Lung (tissue), 17 donors: ENCODE measurements at places on chromosomes 5 and 9. TPM values are rescaled to one million over a fixed set of nuclear protein-coding genes. Genes with fewer than 3 reads are reported as not detected.

MCIDAS gene
- 0.93 TPM for polyA plus RNA-seq

TRIP13 gene
- 3.1 TPM for polyA plus RNA-seq

DNA sequence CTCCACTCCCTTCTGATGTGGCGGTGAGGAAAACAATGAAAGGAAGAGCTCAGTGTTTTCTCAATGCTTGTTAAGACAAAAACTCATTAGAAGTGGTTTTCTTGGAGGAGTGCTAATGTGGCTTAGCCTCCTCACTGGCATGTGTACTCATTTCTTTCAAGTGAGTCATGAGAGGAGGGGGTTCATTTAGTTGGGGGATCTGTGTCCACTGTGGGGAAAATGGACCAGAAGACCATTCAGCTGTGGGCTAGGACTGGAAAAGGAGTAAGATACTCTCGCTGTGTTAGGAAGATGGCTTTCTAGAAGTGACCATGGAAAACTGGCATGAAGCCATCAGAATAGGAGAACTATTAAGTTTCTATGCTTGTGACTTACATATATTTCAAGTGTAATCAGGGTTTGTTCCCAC is 23.5 kb downstream of the KLF9 start:
- DNase-seq, result no peak

GRCh38 chr9:37430841-37431597 is 8.5 kb downstream of the GRHPR start:
- DNase-seq, result no peak

GRCh38 chr5:36459176-36460135 is 146.9 kb upstream of the SLC1A3 start:
- DNase-seq, result no peak

GRCh38 chr9:131190191-131190590 is 64.8 kb downstream of the NUP214 start:
- no peak for DNase-seq

DNA sequence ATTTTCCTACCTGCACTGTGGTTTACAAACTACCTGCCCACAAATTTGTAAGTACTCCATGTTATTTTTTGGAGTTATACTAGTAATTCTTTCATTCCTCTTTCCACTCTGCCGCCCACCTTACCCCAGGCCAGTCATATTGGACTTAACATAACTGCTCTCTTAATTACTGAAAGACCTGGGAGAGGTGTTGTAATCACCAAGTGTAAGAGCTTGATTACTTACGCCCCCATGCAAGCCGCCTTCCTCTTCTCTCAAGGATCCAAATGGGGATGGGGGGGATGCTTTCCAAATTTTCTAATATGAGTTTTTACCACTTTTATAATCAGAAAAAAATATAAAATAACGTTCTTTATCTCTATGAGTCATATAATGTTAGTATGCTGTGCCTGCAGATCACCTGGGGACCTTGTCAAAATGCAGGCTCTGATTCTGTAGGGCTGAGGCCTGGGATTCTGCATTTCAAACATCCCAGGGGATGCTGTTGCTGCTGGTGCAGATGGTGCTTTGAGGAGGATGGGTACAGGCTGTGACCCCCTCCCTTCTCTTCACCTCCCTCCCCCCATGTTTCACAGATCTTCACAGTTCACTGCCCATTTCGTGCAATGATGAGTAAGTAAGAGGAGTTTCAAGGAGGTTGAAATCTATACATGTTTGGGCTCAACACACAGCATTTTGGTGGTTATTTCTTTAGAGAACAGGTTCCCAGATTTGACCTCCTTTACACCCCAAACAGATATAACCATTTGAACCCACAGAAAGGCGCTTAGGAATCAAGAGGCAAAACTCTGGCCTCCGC is 87.3 kb downstream of the SEC61B start:
- DNase-seq, result no peak

GRCh38 chr5:107337281-107337680 is 333.5 kb downstream of the EFNA5 start:
- DNase-seq, result no peak

- no peak for DNase-seq
Measured at GRCh38 chr9:110143950-110144545, 63.9 kb downstream of the C9orf152 start.

DNA sequence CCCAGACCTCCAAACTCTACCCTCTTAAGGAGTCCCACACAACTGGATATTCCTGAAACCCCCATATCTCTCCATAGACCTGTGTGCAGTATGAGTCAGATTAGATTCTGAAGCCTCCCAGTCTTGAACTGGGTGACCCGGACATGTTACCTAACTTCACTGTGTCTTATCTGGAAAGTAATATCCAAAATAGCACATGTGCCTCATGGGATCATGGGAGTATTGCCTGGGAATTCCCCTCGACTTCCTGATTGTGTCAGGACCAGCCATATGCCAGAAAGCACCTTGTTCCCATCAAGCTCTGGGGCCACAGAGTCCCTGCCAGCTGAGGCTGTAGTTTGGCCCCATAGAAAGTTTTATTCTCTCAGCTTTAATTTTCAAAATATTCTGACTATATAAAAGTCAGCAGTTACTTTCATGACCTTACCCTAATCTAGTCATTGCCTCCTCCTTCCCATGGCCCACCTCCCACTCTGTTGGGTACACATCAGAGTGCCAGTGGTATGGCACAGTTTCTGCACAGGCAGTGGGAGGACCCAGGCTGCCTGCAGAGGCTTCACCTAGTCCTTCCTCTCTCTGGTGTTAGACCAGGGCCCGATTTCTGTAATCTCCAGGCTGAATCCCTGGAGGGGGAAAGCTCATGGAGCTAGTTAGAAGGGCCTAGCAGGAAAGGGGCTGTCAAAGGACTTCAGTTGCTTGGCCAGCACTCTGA is 19.5 kb upstream of the B4GALT1 start:
- DNase-seq, result no peak

DNA sequence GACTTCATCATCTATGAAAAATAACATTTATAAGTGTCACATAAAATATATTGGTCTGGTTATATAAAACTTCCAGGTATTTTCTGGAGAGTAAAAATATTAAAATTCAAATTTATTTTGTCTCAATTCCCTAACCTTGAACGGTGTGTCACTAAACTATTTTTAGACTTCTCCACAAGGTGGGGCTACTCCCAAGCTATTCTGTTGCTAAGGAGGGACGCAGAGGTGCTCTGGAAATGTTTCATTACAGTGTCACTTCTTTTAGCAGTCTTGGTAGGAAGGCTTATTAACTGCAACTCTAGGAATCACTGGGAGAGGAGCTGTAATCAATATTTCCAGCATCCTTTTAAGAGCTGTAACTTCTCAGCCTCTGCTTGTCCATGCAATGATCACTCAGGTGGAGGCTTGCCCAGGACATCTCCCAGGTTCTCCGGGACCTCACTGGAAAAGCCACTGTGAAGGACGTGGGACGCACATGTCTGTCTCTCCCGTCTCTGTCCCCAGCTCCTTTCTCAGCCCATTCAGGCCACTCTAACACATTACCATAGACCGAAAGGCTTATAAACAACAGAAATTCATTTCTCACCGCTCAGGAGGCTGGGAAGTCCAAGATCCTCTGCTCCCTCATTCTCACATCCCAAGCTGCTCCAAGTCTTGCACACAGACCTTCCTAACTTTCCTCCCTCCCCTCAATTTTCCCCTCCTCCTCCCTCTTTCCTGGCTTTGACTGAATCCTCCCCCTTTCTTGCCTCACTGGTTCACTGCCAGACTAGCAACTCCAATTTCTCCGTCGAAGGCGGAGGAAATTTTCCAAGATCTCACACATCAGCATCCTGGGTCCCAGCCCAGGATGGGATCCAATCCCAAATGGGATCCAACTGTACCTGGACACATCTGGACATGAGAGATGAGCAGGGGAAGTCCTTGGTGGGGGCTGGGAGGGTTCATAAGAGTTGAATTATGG is 32.7 kb upstream of the DNAH5 start:
- DNase-seq, result peak; percentile 31

DNA sequence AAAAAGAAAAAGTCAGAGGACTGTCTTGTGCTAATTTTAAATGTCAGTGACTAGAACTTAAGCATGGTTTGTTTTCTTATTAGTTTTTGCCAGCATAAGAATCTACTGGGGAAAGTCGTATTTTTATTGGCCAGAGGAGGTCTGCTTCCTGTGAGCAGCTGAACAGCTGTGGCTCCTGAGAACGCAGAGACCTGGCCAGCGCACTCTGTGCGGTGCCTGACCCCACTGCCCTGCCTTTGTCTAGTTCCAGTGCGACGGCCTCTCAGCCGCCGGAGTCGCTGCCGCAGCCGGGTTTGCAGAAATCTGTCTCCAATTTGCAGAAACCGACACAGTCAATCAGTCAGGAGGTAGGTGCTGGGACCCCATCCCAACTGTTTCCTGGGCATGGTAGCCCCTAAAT is 42.5 kb downstream of the PRRC2B start:
- DNase-seq, result no peak

GRCh38 chr5:170348137-170348633 is 41.0 kb downstream of the KCNMB1 start:
- DNase-seq, result peak; percentile 48

SCGB3A2 gene
- 2,733 TPM for polyA plus RNA-seq

GRCh38 chr5:134877159-134877558 is 3.0 kb downstream of the TXNDC15 start:
- DNase-seq, result no peak

- DNase-seq, result no peak
Measured at GRCh38 chr9:136525207-136525606, 20.6 kb downstream of the NOTCH1 start.

GRCh38 chr5:15790446-15791018 is 290.6 kb downstream of the FBXL7 start:
- DNase-seq, result no peak

DNA sequence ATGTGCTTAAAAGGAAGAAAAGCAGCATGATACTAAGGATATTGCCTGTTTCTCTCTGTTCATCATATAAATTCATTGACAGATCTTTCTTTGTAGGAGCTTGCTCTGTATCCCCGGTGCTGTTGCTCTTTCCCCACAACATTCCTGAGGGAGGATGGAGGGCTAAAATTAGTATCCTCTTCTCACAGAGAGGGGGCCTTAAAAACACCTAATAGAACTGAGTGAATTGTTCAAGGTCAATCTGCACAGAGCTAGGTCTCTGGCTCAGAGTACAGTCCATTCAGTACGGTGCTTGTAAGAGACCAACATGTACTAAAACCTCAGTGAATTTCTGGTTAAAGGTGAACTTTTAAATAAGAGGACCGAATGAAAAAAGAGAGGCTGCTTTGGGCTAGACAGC is 88.7 kb downstream of the PALM2AKAP2 start:
- DNase-seq, result no peak

DNA sequence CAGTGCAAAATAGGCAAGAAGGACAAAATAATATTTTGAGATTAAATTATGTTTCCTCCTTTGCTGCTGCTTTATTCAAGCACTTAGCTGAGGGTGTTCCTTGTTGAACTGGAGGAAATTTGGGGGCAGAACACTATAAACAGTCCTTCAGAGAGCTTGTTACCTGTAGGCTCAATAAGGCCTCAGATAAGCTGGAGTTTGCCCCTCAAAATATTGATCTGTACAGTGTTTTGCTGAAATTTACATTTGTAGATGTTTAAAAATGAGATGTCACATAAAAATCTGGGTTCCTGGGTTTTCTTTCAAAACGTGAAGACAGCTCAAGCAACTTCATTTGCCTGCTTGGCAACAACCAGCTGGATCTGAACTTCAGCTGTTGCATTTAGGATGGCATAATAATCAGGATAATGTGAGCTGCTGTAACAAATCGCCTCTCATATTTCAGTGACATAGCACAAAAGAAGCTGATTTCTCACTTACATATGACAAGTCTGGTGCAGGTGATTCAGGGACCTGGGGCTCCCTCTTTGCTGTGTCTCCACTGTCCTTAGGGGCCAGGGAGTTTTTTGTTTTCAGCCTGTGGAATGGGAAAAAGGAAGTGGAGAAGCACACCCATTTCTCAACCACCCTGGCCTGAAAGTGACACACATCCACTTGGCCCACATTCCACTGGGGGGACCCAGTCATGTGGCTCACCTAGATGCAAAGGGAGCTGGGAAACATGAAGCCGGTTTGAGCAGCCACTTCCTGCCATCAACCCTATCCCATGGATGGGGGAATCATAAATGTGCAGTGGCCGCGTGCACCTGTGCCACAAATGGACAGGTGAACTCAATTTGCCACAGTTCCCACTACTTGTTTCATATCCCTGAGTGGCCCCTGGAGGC is 2.4 kb upstream of the PSAT1 start:
- no peak for DNase-seq

- peak; percentile 71 for DNase-seq
Measured at GRCh38 chr5:66671305-66671704, 75.1 kb downstream of the MAST4 start.

DNA sequence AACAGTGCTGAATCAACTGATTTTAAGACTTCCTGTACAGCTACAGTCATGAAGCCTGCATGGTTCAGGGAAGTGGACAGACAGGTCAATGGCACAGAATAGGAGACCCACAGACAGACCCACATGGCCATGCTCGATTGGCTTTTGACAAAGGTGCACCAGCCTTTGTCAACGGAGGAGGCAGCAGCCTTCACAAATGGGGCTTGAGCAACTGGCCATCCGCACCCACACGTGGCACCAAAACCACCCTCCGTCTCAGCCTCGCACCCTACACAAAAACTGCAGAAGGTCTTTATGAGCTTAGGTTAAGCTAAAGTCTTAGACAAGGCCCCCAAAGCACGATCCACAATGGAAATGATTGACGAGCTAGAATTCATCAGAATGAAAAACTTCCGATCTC is 59.5 kb upstream of the UBAC1 start:
- no peak for DNase-seq

SLC36A2 gene
- polyA plus RNA-seq, result not detected

DNA sequence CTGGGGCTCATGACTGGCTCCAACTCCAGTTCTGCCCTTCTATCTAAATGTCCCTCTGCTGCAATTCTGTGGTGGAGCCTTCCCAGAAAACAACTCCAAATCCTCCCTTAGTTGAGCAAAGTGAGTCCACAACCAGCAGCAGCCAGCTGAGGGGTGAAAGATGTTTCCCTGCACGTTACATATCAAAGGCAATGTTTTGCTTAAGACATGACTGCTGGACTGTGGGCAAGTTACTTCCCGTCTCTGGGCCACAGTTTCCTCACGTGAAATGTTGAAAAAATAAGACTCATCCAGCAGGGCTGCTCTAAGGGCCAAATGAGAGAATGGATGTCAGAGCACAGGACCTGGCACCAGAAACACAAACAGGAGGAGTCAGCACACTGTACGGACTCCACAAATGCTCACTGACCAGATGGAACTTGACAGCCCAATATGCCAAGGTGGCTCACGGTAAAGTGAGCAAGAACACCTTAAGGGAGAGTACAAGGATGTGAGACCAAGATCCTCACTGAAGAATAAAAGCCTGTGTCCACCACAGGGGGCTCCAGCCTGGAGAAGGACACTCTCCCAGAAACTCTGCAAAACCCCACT is 138.4 kb upstream of the ABCA1 start:
- DNase-seq, result no peak

- no peak for DNase-seq
Measured at GRCh38 chr5:75523275-75523674, 11.6 kb downstream of the POLK start.

CIZ1 gene
- 43.3 TPM for polyA plus RNA-seq

GRCh38 chr5:37754976-37755375 is 84.9 kb downstream of the GDNF start:
- no peak for DNase-seq

GRCh38 chr9:124392871-124393460 is 22.3 kb downstream of the PSMB7 start:
- peak; percentile 92 for DNase-seq

CDC23 gene
- polyA plus RNA-seq, result 14.3 TPM

CNTNAP3B gene
- 5.7 TPM for polyA plus RNA-seq

GRCh38 chr9:131334629-131335367 is 45.3 kb downstream of the PLPP7 start:
- DNase-seq, result peak; percentile 58

- peak; percentile 58 for DNase-seq
Measured at GRCh38 chr5:77167695-77168121, 42.8 kb upstream of the PDE8B start.
